Left hindlimb (tissue), 1 donor: ENCODE measurements at places on chromosomes 12 and 14.

GRCh38 chr12:118359541-118359915 is 13.2 kb downstream of the TAOK3 start:
- no peak for DNase-seq

DNA sequence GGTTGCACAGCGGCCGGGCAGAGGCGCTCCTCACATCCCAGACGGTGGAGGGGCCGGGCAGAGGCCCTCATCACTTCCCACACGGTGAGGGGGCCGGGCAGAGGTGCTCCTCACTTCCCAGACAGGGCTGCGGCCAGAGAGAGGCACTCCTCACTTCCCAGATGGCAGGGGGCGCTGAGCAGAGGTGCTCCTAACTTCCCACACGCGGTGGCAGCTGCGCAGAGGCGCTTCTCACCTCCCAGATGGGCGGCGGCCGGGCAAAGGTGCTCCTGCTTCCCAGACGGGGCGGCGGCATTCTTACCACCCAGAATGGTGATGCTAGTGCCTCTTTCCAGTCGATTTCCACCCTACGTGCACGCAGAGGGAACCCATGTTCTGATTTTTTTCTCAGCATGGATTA is 304.4 kb downstream of the RGS6 start:
- no peak for DNase-seq

GRCh38 chr12:120054293-120054692 is 62.3 kb downstream of the RAB35 start:
- DNase-seq = no peak

- peak; percentile 35 for DNase-seq
These were observed 54.1 kb downstream of the KRT80 start for GRCh38 chr12:52137746-52138145.

DNA sequence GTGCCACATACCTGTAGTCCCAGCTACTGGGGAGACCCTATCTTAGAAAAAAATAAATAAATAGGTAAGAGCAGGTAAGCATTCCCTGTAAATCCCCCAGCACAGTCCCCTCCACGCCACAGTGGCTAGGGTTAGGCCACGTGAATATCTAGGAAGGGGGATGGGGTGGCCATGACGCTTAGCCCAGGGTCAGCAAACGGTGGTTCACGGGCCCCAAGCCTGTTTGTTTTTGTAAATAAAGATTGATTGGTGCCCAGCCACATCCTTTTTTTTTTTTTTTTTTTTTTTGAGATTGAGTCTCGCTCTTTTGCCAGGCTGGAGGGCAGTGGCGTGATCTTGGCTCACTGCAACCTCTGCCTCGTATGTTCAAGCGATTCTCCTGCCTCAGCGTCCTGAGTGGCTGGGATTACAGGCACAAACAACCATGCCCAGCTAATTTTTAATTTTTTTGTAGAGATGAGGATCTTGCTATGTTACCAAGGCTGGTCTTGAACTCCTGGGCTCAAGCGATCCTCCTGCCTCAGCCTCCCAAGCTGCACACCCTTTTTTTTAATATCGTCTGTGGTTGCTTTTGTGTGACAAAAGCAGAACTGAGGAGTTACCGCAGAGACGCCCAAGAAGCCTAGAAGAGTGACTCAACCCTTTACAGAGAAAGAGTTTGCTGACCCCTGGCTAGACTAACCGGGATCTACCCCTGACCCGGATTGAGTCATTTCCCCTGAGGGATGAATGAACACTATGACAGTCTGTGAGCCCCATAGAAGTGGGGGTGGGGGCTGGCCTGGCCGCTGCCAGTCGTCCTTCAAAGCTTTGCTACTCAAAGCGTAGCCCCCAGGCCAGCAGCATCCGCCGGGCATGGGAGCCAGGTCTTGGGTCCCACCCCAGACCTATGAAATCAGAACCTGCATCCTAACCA is 113.7 kb upstream of the NCOR2 start:
- peak; percentile 65 for DNase-seq

DNA sequence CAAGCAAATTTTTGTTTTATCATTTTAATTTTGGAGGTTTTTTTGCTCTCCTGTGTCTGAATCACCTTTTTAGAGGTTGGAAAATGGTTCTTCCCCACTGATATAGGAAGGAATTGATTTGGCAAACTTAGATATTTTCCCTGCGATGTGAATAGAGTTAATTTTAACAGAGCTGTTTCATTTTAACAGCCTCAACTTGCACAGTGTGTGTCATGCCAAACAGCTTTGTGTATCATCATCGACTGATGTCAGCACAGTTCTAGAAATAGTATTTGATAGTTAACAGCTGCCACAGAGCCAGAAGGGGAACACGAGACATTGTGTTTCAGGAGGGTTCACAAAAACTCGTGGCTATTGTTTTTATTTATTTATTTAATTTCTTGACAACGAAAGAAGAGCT is 243.1 kb upstream of the FOXN3 start:
- no peak for DNase-seq

DNA sequence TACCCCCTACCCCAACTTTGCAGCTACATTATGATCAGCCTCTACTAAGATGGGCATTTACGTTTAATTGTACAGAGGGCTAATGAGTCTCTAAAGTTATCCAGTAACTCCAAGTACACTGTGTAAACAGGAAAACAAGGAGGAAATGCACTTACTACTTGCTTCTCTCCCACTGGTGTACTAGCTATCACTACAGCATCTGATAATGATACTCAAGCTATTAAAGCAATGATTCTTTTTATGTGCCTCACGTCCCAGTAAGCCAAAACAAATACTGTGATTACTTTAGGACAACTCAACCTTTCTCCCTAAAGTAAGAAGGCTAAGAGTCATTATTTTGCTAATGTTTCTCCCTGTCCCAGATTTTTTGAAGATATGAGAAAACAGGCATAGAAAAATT is 128.6 kb upstream of the CCDC175 start:
- no peak for DNase-seq

DNA sequence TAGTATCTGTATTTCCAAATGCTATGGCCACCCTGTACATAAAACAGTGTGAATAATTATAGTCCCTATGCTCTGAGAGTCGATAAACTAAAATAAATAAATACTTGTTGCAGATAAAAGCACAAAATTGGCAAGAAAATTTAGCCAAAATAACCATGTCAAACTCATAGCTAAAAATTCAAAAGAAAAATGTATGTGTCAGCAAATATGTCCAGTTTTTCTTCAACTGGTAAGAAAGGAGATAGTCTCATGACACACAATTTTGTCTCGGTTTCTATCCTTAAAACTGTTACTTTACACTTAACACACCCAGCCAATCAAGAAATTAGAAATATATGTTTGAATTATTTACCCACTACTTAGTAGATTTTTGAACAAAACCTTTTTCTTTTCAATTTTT is 145.6 kb upstream of the FSCB start:
- DNase-seq = no peak

- DNase-seq = no peak
These were observed 60.0 kb downstream of the TMTC2 start for GRCh38 chr12:82746668-82747067.

DNA sequence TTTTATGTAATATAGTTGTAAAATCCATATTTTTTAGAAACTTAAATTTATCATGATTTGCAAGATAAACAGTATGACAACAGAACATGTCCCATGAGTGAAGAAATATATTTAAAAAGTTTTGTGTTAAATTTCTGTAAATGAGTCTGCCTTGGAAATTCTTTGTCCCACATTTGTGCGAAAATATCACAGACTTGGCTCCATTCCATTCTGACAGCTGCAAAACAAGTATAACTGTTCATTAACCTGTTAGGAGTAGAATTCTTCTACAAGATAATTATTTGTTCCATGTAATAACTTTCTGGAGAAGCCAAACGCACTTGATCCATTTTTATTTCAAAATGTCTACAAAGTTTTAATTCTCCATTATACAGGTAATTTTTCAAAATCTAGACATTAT is 37.9 kb downstream of the MDM1 start:
- no peak for DNase-seq

DNA sequence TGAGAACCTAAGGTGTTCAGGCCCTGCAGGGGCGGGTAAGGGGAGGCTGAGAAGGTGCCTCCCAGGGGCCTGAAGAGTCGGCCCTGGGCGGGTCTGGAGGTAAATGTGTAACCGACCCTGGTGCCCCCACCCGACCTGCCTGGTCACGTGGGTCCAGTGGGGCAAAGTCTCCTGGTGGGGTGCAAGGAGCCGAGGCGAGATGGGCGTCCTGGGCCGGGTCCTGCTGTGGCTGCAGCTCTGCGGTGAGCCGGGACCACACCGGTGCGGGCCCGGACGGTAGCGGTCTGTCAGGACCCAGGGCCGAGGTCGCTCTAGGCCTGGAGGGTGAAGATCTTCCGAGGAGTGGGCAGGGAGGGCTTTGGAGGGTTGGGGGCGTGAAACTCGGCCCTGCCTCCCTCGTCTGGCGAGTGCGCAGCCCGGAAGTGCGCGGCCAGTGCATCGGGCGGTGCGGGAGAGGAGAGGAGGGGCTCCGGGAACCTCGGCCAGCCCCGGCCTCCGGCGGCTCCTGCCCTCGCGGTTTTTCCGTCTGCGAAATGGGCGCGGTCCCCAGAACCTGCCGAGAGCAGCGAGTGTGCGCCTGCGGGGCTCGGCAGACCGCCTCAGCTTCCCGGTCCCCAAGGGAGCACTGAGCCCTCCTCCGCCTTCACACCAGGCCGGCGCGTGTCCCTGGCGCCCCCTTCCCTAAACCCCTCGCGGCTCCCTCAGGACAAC is at the start of gene AMN:
Gene AMN (plus strand): TSS at position 174 of the 711 bp plus-strand sequence. CDS start 26 bp downstream, at position 200.
- no peak for DNase-seq

DNA sequence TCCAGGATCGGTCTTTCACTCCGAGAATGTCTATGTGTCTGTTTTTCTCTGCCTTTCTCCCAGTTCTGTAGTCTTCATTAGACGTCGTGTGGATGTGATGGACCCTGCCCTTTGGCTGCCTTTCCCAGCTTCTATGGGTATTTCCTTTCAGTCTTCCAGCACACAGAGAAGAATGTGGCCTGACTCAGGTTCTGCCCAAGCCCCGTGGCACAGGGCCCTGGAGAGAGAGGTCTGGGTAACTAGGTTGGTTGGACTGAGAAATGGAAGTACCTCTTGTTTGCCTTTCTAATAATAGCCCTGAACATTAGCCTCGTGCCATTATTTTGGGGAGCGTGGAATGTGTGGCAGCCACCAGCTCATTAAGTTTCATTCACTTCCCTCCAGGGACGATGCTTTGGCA is 3.8 kb downstream of the FOXJ2 start:
- no peak for DNase-seq

- DNase-seq = peak; percentile 67
These were observed 297.9 kb upstream of the AMIGO2 start for GRCh38 chr12:47377414-47378221.

GRCh38 chr12:51675071-51675803 is 84.2 kb downstream of the SCN8A start:
- no peak for DNase-seq

DNA sequence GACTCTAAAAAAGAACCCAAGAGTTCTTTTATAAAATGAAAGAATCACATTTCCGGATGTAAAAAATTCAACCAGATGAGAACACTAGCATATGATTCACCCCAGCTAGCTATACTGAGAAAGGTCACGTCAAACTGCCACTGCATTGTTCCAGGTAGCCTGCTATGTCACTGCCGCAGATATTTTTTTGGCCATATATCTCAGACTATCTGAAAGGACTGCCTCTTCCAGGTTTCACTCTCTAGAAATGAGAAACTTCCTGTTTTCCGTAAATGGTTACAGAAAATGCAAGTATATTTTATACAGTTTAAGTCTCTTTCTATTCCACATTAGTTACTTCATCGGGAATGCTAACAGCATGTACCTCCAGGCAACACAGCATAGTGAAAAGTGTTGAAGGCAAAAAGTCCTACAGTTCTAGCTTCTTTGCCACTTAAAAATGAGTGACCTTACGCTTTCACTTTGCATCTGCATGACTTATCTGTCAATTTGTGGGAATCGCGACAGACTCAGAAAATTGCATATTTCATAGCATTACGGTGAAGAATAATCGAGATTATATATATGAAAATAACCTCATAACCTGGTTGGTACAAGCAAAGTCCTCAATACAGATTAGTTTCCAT is 105.2 kb downstream of the MED13L start:
- DNase-seq = no peak

GRCh38 chr12:110304061-110304551 is 23.1 kb downstream of the ATP2A2 start:
- DNase-seq = no peak

DNA sequence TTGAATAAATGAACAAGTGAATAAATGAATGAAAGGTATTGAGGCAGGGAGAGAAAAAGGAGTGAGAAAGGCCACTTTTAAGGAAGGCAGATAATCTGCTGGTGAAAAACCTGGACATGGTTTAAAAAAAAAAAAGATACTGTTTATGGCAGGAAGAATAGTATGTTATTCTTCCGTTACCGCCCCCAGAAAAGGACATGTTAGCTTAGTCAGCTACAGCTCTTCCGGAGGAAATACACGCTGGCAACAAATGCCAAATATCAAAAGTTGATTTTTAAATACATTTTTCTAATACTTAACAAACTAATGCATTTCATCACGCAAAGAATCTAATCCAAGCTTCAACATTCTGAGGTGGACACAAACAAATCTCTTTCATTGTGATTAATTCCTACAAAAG is 43.2 kb downstream of the SLC5A8 start:
- no peak for DNase-seq

DNA sequence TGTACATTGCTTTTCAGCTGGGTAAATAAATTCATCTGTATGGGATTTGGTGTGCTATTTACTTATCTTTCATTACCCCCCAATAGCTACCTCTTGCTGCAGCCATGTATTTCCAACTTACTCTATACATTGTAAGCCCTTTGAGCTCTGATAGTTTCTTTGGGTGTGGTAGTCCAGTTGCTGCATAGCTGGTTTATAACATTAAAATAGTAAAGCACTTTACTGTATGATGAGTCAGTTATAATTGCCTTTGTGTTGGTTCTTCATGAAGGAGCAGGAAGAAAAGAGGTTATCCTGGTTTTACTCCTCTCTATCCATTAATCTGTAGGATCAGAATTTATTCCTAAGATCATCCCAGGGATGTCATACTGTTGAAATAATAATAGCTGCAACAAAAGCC is 15.7 kb downstream of the TBC1D30 start:
- DNase-seq = no peak

GRCh38 chr12:55822228-55822627 is 4.4 kb downstream of the ORMDL2 start:
- no peak for DNase-seq

DNA sequence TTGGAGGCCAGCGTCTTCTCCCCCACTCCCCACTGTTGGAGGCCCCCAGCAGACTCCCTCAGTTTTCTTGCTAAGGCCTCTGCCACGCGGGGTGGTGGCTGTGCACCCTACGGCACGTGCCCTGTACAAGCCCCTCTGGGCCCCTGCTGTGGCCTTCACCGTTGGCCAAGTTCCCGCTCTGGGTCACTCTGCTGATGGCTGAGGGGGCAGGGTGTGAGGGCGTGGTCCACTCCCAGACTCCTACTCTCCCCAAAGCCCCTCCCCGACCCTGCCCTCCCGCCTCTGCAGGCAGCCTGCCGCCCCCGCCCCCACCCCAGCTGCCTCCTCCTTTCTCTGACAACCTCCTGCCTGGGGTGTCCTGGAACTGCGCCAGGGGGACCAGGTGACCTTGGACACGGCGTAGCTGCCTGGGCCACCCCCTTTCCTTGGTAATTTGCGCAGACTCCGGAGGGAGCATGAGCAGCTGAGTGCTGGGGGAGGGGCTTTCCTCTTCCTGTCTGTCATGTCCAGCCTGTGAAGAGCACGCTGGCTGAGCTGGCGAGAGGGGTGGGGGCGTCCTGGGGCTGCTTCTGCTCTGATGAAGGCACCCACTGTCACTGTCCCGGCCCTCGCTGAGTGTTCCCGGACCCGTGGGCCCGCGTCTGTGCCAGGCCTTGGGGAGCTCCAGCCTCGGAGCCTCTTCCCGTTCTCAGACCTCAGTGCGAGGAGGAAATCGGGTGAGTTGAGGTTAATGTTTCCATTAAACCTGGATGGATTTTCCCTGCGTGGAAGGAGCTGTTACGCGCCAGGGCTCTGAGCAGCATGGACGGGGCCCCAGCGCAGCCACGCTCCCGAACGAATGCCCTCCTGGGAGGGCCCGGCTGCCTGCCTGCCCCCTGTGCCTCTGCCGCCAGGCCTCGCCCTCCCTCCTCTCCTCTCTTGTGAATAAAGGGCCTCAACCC is 85.0 kb downstream of the KIF26A start:
- DNase-seq = peak; percentile 84
